NCI-H1105 (cell line): ENCODE measurements at places on chromosomes 3 and 15.

DNA sequence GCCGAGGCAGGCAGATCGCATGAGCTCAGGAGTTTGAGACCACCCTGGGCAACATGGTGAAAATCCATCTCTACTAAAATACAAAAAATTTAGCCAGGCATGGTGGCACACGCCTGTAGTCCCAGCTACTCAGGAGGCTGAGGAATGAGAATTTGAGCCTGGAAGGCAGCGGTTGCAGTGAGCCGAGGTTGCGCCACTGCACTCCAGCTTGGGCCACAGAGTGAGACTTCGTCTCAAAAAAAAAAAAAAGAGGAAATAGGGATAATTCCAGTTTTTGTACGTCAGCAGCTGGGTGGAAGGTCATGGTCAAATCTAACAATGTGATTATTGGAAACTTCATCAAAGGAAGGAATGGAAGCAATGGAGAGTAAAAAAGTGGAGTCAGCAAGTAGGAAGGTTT lies 3.1 kb downstream of the CMC1 start:
- DNase-seq: no peak

DNA sequence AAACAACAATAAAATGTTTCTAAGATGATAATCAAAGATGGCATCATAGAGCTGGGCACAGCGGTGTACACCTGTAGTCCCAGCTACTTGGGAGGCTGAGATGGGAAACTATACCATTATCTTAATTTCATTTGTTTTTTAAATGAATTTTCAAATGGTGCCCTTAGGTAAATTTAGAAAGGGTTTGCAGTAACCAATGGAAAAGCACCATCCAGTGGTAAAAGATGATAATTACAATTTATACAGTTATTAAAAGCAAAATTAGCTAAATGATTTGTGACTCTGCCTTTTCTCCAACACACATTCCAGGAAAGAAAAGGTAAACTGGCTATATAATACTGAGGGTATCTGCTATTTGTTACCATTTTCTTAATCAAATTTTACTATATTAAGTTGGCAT lies 14.4 kb upstream of the ANKRD28 start:
- DNase-seq: no peak

- DNase-seq: no peak
These were observed 69.9 kb downstream of the LIPC start for GRCh38 chr15:58501636-58502188.

- no peak for DNase-seq
These were observed 1.9 kb upstream of the LOXL1 start for GRCh38 chr15:73924171-73924921.

- DNase-seq: no peak
These were observed 317.1 kb upstream of the CBLB start for GRCh38 chr3:106185949-106186348.

DNA sequence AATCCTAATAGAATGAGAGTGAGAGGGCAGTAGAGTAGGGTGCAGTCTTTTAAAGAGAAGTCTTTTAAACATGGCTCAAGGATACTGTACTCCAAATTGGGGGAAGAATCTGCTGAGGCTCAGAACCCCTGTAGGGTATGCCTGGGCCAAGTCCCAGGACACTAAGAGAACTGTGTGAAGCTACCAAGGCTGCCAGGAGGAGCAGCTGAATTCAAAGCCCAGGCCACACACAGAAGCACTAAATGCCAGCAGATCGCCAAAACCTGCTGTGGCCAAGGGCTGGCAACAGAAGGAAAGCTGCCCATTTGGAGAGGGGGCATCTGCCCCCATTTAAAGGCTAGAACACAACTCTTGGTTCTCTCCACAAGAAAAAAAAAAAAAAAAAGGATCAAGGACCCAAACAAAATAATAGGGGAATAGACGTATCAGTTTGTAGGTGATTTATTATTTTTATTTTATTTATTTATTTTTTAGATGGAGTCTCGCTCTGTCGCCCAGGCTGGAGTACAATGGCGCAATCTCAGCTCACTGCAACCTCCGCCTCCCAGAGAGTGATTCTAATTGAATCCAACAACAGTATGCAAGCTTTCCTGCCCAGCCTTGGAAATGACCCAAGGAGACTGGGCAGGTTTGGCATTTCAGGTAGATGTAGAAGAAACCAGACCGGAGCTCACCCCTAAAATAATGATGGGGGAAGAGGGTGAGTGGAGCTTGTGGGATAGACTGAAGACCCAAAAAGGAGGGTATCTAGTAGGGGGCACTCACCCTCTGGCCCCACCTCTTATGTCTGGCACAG lies 279.0 kb upstream of the WNT5A start:
- DNase-seq: no peak

DNA sequence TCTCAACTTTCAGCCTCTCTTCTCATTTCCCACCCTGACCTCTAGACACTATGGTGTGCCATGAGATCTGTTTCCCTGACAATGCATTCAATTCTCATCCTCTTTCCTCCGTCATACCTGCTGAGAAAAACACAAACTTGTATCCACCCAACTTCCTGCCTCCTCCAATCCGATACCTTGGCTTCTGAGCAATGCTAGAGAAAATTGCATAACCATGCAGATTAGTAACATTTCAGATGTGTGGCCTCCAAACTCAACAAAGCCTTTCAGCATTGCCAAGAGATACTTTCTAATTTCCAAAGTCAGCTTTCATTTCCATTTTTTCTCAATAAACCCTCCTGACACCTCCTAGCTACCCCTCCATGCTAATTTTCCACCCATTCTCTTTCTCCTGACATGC lies 88.5 kb downstream of the MINAR1 start:
- no peak for DNase-seq

GRCh38 chr15:72472992-72473610 lies 1.0 kb upstream of the ARIH1 start:
- no peak for DNase-seq

GRCh38 chr3:52126036-52126435 lies 28.2 kb downstream of the POC1A start:
- no peak for DNase-seq

DNA sequence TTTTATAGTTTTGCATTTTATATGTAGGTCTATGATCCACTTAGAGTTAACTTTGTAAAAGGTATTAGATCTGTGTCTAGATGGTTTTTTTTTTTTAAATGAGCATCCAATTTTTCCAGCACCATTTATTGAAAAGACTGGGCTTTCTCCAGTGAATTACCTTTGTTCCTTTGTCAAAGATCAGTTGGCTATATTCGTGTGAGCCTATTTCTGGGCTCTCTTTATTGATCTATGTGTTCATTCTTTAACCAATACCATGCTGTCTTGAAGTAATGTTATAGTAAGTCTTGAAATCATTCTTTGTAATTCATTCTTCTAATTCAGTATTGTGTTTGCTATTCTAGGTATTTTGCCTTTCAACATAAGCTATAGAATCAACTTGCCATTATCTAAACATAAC lies 165.4 kb upstream of the ARPP21 start:
- DNase-seq: no peak

GRCh38 chr15:80031841-80032240 lies 27.6 kb upstream of the ZFAND6 start:
- no peak for DNase-seq

- DNase-seq: no peak
These were observed 53.9 kb upstream of the GOLGA8B start for GRCh38 chr15:34637305-34637704.

- no peak for DNase-seq
These were observed 55.8 kb upstream of the NR2F2 start for GRCh38 chr15:96274698-96275097.

DNA sequence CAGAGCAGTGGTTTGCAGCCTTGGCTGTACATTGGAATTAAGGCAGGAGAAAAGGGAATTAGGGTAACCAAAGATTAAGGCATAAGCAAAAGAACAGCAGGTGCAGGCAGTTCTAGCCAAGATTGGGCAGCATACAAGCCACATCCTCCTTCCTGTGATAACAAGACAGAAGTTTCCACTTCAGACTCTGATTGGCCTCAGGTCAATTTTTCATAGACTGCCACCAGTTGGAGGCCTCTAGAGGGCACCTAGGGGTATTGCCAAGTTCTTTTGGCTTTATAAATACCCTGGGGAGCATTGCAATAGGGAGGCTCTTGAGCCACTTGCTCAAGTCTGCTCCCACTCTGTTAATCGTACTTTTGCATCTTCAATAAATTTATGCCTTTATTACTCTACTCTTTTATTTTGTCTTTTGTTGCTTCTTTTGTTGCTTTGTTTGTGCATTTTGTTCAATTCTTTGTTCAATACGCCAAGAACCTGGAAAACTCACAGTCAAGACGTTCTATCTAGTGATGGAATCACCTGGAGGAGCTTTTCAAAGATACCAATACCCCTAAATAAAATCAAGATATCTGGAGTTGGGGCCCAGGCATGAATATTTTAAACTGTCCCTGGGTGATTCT lies 32.2 kb upstream of the FMN1 start:
- peak; percentile 35 for DNase-seq

DNA sequence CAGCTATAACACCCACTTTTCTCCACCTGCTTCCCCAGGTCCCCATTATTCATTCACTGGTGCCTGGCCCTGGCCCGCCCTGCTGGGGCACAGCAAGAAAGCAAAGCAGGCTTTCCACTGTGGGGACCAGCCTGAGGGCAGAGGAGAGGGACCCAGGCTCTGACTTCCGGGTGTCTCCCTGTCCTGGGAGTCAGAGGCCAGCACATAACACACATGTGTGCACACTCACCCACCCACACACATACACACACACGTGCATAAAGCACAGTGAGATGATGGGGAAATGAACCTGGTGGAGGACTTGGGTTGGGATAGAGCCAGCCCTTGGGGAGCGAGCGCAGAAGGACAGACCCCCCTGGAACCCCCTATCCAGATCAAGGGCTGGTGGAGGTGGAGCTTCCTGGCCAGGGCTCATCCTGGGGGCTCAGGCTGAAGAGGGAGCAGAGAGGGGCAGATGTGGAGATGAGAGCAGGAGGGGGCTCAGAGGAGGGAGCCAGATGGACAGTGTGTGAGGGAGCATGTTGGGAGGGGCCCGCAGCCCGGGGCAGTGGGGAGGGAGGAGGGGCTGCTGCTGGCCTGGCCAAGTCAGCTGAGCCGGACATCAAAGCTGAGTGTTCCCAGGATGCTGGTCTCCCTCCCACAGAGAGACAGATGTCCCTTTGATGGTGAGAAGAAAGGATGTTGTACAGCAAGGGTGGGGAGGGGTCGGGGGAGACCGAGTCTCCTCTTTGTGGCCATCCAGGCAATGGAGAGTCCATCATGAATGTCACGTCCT lies 78.2 kb downstream of the LINGO1 start:
- no peak for DNase-seq

- peak; percentile 70 for DNase-seq
These were observed 40.2 kb downstream of the IDH2 start for GRCh38 chr15:90062023-90062442.

- DNase-seq: peak; percentile 27
These were observed 20.4 kb downstream of the FAH start for GRCh38 chr15:80173022-80173759.

- no peak for DNase-seq
These were observed 60.1 kb upstream of the GALNT15 start for GRCh38 chr3:16114429-16114828.

DNA sequence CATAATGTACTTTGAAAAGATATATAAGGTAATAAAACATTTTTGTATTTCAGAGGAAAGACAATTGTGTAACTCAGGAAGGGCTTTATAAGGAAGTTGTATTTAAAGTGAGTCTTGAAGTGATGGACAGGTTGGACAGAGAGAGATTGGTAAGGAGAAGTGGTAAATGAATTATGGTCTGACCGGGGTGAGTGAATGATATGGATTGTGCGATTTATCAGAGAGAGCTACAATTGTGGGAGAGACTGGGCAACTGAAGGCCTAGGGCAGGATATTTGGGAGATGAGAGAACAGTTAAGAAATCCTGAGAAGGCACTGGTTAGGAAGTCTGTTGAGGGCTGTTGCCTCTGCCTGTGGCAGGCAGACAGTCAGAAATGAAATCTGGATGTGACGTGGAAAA lies 14.8 kb downstream of the IL1RAP start:
- no peak for DNase-seq

- DNase-seq: no peak
These were observed 70.3 kb downstream of the RORA start for GRCh38 chr15:61158504-61159407.

- no peak for DNase-seq
These were observed 54.6 kb upstream of the FURIN start for GRCh38 chr15:90813796-90814190.

DNA sequence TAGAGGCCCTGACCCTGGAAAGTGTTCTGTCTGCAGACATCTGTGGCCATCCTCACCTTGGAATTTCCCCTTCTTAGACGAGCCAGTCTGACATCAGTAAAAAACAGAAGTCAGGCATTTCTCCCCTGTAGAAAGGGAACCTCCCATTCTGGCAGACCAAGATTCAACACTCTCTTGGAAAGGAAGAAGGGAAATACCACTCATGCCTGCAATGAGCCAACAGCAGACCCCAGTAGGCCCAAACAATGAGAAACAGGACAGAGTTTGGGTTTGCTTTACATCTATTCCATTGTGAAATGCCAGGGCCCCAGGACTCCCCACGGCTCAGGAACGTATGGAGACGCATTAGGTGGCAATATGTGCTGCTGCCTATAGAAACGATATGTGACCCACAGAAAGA lies 264.0 kb upstream of the NSMCE3 start:
- no peak for DNase-seq

GRCh38 chr3:19972054-19972453 lies 25.2 kb downstream of the RAB5A start:
- DNase-seq: no peak

DNA sequence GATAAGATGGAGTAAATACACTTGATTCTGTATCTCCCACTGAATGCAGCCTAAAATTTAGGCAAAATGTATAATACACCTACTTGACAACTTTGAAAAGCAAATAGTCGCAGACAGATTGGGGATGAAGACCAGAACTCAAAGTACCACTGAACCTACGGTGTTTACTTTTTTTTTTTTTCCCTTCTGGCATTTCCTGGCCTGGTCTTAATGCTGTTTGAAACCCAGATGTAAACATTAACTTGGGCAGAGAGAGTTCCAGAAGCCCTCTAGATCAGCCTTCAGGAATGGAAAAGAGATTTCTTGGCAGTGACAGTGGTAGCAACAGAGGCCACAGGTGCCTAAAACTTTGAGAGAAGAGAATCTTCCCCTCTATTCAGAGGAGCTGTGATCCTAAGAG lies 27.8 kb downstream of the ALPK3 start:
- DNase-seq: no peak

GRCh38 chr3:50585919-50586762 lies 16.8 kb downstream of the HEMK1 start:
- no peak for DNase-seq

DNA sequence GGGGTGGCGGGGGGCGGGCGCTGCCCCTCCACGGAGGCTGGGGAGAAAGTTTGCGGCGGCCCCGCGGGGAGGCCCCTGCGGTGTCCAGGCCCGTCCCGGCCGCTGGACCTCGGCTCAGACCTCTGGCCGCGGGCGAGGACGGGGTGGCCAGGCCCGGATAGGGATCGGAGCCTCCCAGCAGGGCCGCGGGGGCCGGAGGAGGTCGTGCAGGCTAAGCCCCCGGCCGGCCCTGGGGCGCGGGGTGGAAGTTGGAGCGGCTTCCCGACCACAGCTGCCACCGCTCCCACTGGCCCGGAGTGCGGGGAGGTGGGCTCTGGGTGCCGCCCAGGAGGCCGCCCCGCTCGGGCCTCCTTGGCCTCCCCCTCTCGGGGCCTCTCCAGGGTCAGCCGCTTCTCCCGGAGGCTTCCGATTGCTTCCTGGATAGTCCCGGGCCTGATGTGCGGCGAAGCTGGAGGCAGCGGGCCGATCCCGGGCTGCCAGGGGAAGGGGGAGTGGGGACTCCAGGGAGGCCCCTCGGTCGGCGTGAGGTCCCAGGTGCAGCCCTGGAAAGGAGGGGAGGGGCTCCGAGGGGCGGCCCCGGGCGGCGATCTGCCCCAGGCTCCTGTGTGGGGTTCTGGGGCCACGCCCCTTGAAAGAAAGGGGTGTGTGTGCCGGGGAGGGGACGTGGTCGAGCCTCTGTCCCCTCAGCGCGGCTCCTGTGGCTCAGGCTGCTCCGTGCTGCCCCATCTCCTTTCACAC lies 907 bp downstream of the PLXNA1 start:
- DNase-seq: peak; percentile 43
